ENCODE measurements at places on chromosomes 3 and 15. TPM values are rescaled to one million over a fixed set of nuclear protein-coding genes. Genes with fewer than 3 reads are reported as not detected.

DNA sequence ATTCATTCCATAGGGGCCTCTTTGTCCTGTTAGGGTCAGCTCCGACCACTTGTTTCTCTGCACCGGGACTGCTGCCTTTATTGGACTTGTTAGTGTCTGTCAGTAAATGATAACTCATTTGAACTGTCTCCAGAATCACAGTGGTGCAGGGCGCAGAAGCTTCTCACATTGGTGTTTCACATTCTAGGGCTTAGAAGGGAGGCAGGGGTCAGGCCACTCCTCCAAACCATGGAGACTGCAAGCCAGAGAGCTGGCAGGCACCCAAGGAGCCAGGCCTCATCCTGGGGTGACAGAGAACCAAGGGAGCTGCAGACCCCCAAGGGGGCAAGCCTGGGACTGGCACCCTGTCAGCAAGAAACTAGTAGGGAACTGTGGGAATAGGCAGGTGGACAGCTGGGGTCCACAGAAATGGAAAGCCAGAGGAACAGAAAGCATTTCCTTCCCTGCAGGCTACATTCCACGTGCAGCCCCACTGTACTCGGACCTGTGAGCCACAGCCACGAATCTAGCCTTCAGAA lies 49.1 kb downstream of the CCNL1 start:
- H3K27me3 ChIP-seq, result no peaks in the 10 kb centered on the region
- H3K4me1 ChIP-seq, result peaks cover 16% of the 10 kb centered on the region
- no peak overlapping the region for H3K27ac ChIP-seq
- no peak for DNase-seq

SLC12A1 gene
- not detected for total RNA-seq

RTP1 gene
- total RNA-seq, result not detected

- no peak overlapping the region for H3K4me3 ChIP-seq
- no peaks in the 10 kb centered on the region for H3K27me3 ChIP-seq
- no peak for DNase-seq
- H3K36me3 ChIP-seq, result no peaks in the 10 kb centered on the region
Measured at GRCh38 chr15:31377030-31377429, 50.4 kb downstream of the KLF13 start.

GRCh38 chr3:135325096-135325495 lies 530.0 kb downstream of the EPHB1 start:
- DNase-seq, result no peak
- no peak overlapping the region for H3K27ac ChIP-seq
- H3K36me3 ChIP-seq, result no peaks in the 10 kb centered on the region
- no peaks in the 10 kb centered on the region for H3K27me3 ChIP-seq
- no peak overlapping the region for H3K4me3 ChIP-seq

ARPP21 gene
- not detected for total RNA-seq

- H3K4me1 ChIP-seq, result peaks cover 8% of the 10 kb centered on the region
- no peak overlapping the region for H3K27ac ChIP-seq
- H3K4me3 ChIP-seq, result no peak overlapping the region
- DNase-seq, result no peak
- H3K36me3 ChIP-seq, result no peaks in the 10 kb centered on the region
Measured at GRCh38 chr3:13235079-13235478, 161.8 kb upstream of the IQSEC1 start.

CP gene
- total RNA-seq, result 26.3 TPM

DNA sequence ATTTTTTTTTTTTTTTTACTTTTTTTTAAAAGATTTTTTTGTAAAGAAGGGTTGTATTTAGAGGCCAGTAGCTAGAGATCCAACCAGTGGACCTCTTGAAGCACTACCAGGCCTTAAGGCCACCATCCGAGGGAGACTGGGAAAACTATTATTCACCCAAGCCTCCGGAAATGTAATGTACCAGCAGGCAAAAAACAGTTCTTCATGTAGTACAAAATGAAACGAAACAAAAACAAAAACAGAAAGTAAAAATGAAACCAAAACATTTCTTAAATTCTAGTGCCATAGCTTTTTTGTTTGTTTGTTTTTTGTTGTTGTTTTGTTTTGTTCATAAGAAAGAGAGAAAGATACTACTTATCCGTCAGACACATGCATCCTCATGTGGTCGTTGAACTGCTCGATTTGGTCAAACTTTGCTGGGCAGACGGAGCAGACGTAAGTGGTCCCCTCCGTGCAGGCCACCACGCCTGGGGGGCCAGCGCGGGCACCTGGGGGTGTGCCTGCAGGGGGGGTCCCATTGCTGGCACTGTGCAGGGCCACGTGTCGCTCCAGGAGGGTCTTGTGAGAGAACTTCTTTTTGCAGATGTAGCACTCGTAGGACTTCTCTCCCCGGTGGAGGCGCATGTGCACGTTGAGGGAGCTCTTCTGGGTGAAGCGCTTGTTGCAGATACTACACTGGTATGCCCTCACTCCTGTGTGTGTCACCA lies 45.0 kb downstream of the TIGIT start:
- no peaks in the 10 kb centered on the region for H3K27me3 ChIP-seq
- H3K4me1 ChIP-seq, result peaks cover 9% of the 10 kb centered on the region
- no peak overlapping the region for H3K4me3 ChIP-seq
- H3K27ac ChIP-seq, result no peak overlapping the region
- peaks cover 11% of the 10 kb centered on the region for H3K36me3 ChIP-seq
